Activated naive CD4-positive, alpha-beta T cell treated with Interleukin-2 at 50 U/mL for 16 hours (primary cell): ENCODE measurements at places on chromosomes 3 and 15.

- DNase-seq: no peak
Measured at GRCh38 chr15:25171111-25171811, 216.5 kb downstream of the SNRPN start.

- no peak for DNase-seq
Measured at GRCh38 chr3:139299261-139300132, 44.3 kb upstream of the MRPS22 start.

DNA sequence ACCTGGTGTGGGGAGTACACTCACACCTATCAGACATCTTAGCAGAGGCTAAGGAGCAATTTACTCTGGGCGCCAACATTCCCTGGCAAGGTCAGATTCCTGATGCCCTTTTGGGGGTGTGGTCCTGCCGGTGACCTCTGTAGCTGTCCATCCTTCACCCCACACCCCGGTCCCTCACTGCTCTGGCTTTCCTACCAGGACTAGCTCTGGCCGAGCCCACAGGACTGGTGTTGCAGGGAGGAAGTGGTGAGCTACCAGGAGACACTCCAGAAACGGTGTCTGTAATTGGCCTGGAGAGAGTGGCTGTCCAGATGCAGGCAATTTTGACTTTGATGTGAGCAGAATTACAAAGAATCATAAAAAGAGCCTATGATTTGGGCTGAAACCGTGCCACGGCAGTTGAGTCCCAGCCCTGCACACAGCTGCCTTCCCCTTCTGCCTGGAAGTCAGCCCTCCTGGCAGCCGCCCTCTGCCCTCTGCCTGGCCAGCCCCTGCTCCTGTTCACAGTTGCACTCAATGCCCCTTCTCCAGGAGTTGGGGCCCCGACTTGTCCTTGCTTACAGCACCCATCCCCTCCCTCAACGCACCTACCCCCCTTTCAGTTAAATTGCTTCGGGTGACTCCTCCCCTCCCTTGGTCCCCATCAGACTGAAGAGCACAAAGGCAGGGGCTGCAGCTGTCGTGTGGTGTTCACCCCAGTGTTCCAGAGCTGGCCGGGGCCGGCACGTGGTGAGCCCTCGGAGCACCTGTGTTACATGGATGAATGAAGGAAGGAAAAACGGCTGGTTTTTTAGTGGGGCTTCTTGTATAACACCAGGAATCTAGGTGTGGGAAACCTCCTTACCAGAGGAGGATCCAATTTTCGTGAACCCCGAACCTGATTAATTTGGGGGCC is 80.2 kb upstream of the TPM1 start:
- no peak for DNase-seq

DNA sequence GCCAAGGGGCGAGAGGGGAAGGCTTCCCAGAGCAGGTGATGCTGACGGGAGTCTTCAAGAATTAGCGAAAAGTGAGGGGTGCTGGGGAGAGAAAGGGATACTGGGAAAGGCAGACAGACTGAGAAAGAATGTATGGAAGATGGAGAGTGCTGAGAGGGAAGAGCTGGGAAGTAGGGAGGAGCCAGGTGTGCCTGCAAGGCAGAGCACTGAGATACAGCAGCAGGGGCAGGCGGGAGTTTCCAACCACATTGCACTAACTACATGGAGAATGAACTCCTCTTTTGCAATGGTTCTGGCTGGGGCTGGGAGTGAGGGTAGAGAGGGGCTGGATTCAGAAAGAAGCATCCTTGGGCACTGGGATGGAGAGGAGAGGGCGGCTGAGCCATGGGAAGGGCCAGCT is 16.0 kb upstream of the CRABP1 start:
- DNase-seq: no peak

DNA sequence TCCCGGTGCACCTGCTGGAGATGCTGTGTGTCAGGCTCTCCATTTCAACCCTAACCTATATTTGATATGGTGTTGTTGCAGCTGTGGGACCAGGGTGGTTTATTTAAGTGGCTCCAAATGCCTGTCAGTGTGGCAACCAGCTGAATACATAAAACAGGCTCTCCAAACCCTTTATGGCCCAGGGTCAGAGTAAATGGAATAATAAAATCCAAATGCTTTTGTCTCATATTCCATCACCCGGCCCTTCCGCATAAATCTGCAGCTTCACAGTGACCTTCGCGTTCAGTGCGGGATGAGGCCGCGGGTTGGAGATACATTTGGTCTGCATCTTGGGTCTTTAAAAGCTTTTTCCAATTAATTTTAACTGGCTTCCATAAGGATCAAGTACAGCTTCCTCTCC is 382.1 kb upstream of the NR2F2 start:
- DNase-seq: no peak

GRCh38 chr3:10011631-10012030 is 14.6 kb upstream of the FANCD2 start:
- DNase-seq: no peak

DNA sequence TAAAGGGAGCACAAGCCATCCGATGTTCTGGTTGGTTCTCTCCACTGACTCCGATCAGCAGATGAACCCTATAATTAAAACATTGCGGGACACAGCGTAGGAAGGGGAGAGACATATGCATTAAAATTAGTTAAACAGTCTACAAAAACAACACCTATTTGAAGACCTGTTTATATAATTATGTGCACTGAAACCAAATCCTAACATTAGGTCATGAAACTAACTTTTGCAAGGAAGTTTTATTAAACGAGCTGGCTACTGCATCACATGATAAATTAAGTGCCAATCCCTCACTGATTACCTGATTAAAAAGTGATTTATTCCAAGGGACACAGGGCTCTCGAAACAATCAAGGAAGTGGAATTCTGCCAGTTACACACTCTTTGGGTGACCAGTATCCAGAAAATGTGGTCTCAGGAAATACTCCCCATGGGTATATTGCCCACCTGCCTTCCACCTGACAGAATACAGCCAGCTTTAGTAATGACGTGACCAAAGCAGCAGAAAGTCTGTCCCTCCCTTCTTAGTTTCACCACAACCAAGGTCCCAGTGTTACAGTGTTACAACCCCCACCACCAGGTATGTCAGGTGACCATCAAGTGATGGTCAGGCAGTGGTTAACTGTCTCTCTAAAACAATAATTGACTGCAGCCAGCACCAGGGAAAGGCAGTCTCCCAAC is 69.5 kb downstream of the HERC1 start:
- DNase-seq: no peak

DNA sequence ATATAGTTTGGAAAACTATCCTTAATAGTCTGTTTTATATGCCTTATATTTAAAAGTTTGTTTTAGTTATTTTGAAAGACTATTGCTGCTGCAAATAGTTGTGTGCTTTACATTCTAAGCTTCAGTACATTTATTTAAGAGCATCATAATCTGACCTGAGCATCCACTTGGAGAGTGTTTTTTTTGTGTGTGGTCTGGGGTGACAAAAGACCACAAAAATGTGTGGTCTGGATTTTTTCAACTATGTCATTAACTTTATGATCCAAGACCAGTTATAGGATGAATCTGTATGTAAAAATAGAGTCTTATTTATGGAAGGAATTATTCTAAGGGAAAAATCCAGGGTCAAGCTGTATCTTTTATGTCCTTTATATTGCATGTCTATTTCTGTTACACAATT is 77.4 kb downstream of the SLTM start:
- no peak for DNase-seq

DNA sequence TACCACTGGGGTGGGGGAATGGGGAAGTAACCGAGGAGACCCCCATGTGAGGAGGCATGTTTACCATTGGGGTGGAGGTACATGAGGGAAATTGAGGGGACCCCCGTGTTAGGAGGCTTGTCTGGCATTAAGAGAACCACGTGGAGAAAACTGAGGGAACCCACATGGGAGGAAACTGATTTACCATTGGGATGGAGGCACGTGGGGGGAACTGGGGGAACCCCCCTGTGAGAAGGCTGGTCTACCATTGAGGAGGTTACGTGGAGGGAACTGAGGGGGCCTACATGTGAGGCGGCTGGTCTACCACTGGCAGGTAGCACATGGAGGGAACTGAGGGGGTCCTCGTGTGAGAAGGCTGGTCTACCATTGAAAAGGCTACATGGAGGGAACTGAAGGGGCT is 159.4 kb downstream of the FBLN2 start:
- no peak for DNase-seq

GRCh38 chr3:13595485-13595884 is 46.6 kb downstream of the FBLN2 start:
- no peak for DNase-seq

DNA sequence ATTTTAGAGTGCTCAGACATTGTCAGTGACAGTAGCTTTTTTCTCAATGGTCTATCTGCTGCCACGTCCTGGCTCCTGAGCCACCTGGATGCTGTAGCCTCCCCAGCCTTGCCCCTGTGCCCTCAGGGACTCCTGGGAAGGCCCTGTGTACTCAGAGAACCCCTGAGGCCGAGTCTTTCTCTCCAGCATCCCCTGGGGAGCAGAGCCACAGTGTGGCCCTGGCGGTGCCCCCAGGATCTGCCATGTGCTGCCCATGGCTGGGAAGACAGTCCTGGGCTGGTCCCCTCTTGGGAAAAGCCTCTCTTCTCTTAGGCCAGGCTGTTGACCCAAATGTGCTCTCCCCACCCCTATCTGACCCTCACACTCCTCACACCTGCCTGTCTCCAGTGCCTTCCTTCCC is 5.0 kb downstream of the MYD88 start:
- DNase-seq: no peak

GRCh38 chr3:171776839-171777583 is 33.3 kb downstream of the PLD1 start:
- DNase-seq: no peak

DNA sequence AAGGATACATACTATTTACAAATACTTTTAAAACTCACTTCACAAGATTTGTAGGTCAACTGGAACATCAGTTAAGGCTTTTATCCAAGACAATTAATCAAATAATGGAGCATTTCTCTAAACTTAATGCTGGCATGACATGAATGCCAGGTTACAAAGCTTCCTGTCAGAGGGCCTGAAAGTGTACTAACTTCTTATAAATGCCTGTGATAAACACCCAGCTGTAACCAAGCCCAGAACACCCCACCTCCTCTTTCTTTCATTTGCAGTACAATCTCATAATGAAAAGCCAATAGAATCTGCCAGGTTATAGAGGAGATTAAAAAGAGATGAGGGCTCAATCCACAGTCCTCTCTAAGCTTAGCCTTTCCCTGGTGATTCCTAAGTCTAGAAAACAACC is 214.4 kb downstream of the OSBPL10 start:
- no peak for DNase-seq

- no peak for DNase-seq
Measured at GRCh38 chr3:165078293-165078692, at the start of gene SI. TSS of gene SI (minus strand) at chr3:165078496. CDS start at chr3:165076012, 2,484 bp downstream.

- peak; percentile 49 for DNase-seq
Measured at GRCh38 chr3:184334470-184335158, 2.8 kb upstream of the FAM131A start.

GRCh38 chr3:131972091-131972490 is 62.7 kb downstream of the CPNE4 start:
- DNase-seq: no peak

DNA sequence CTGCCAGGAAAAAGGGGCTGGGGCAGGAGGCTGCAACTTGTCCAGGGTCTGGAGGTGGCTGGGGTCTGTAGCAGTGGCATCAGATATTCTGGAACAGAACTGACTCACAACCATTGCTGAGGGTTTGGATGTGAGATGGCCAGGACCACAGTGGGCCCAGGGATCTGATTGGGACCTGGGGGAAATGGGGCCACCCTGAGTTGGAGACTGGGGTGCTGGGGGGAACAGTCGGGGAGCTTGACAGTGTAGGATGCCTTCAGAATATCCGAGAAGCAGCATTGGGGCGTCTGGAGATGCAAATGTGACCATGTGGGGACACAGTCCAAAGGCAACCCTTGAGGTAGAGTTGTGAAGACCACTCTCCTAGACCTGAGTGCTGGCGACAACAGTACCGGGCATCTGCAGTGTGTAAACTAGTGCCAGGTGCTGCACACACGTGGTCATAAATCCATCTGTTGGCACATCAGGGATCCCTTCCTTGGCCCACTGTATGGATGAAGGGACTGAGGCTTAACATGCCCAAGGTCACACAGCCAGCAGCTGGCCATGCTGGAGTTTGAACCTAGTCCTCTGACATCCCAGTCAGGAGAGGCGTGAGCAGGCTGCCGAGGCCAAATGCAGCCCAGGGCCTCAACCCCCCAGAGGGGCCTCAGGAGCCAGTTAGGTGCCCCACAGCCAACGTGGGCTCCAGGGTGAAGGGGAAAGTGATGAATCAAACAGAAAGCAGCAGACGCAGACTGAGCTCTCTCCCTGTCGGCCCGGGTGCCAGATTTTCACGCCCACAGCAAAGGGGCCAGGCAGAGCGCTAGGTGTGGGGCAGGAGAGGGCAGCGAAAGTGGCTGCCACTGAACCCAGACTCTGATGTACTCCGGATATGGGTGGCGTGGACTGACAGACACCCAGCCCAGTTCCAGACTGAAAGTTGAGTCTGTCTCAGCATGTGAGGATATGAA is 18.8 kb downstream of the HEMK1 start:
- DNase-seq: peak; percentile 86

- DNase-seq: no peak
Measured at GRCh38 chr3:186775999-186776398, 7.4 kb upstream of the EIF4A2 start.

- DNase-seq: no peak
Measured at GRCh38 chr15:80031841-80032240, 27.6 kb upstream of the ZFAND6 start.

GRCh38 chr3:103393395-103394186 is 958.8 kb downstream of the ZPLD1 start:
- no peak for DNase-seq

DNA sequence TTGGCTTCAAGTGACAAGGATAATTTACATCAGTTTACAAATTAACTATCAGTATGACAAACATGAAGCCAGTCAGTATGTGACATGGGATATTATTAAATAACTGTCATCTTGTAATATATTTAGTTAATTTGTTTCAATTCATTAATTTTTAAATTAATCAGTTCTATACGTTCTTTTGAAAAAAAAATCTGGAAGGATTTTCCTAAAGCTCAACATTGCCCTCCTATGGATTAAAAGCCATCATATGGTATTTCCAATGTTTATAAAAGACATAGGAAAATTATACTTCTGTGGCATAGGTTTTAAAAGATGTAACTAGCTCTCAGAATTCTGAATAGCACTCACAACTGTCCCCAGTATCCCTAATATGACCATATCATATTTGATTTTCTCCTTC is 134.4 kb downstream of the PLOD2 start:
- no peak for DNase-seq

- no peak for DNase-seq
Measured at GRCh38 chr3:89419647-89420241, 312.3 kb downstream of the EPHA3 start.

GRCh38 chr15:85421116-85421925 is 40.9 kb downstream of the AKAP13 start:
- DNase-seq: no peak

DNA sequence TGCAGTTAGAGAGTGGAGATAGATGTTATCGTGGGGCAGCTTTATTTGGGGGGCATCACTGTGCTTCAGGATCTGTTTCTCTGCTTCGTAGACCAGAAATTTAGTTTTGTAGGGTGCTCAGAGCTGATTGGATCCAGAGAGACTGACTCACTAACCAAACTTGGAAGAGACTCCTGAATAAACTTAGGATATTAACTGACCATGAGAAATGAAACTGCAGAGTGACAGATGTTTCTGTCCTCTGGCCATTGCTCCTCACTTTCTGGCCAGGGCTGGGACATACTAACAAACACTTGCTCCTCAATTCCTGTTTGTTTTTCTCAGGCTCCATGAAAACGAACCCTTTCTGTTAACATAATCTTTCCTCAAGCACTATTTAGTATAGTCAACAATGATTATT is 4.3 kb downstream of the ZNF592 start:
- no peak for DNase-seq

- DNase-seq: no peak
Measured at GRCh38 chr15:74413350-74414080, 20.2 kb downstream of the SEMA7A start.

- DNase-seq: no peak
Measured at GRCh38 chr15:57861034-57861638, 154.6 kb downstream of the POLR2M start.

- DNase-seq: no peak
Measured at GRCh38 chr3:58085616-58086015, 77.4 kb downstream of the FLNB start.
